ENCODE measurements at places on chromosomes 1 and 21. TPM values are rescaled to one million over a fixed set of nuclear protein-coding genes. Genes with fewer than 3 reads are reported as not detected.

Gene RORC
- not detected for total RNA-seq

Gene FALEC
- not detected for total RNA-seq

Gene LCE1E
- total RNA-seq: not detected

Gene TTC39A
- total RNA-seq: 0.97 TPM

Gene SLC1A7
- not detected for total RNA-seq

Data from bladder microvascular endothelial cell (primary cell).